ENCODE measurements at places on chromosomes 4 and X.

DNA sequence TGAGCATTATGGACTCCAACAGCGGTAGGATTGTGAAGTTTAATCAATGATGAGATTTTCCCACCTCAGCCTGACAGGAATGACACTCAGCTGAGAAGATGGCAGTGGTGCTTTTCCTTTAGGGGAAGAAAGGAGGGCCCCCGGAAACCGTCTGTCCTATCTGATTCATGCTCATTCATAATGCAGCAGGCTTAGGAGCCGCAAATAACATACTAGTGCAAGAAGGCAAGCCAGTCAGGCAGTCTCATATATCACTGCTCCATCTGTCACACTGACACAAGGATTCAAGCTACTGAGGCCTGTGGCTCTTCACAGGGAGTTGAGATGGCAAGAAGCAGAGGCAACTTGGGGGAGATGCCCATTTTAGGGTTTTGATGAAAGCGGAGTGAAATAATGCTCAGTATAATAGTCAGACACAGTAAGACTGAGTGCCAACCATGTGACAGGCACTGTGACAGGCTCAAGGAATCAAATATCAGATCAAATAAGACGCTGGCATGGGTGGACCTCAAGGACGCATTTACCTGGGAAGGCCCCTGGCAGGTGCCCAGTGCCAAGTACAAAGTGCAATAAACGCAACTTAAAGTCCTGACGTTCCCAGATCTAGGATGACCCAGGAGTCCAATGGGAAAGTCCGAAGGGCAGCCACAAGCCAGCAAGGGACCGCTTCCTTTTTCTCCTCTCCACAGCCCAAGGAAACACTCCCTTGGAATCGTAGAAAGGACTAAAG is 63.4 kb downstream of the FHDC1 start:
- no peak for DNase-seq

DNA sequence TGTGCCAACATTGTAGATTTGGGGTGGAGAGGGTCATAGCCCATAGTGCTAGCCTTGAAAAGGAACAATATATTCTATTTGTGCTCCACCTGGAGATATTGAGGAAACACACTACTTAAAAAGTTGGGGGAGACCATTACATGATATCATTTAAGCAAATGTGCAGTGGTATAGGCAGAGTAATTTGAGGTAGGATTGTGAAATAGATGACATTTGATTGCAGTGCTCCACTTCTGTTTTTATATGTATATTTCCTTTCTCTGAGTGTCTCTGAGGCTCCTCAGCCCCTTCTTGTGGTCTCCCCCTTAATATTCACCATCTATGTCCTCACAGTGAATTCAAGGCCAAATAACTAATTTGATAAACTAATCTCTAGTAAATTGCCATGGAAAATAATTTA is 85.6 kb upstream of the NMU start:
- no peak for DNase-seq

DNA sequence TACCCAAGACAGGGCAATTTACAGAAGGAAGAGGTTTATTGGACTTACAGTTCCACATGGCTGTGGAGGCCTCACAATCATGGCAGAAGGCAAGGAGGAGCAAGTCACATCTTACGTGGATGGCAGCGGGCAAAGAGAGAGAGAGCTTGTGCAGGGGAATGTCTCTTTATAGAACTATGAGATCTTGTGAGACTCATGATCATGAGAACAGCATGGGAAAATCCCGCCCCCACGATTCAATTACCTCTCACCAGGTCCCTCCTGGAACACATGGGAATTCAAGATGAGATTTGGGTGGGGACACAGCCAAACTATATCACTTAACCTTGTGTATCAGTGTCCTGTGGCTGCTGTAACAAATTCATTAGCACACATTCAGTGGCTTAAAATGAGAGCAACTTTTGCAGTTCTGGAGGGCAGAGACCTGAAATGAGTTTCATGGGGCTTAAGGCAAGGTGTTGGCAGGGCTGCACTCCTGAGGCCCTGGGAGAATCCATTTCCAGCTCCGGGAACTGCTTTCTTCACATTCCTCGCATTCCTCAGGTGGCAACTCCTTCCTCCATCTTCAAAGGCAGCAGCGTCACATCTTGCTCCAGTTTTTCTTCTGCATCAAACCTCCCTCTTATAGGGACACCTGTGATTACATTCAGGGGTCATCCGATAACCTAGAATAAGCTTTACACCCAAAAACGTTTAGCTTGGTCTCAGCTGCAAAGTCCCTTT is 22.3 kb upstream of the NSG1 start:
- DNase-seq, result no peak

DNA sequence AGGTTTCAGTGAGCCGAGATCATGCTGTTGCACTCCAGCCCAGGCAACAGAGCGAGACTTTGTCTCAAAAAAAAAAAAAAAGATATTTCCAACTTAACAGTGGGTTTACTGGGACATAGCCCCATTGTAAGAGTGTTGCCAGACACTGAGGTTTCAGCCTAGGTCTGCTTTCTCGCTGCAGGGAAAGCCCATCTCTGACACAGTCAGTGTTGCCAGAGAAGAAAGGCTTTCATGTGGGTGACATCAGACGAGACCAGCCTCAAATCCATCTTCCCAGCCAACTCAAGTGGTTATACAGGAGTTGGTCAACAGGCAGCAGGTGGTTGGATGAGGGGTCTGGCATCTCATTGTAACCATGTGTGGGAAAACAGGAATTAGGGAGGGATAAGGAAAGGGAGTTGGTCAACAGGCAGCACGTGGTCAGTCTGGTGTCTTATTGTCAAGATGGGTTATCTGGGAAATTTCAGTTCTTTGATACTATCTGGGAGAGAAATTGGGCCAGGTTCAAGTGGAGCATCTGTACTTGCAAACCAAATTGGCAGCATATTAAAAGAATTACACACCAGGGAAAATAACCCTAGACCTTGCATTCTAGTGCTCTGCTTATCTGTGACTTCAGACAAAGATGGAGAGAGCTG is 41.1 kb downstream of the NELFA start:
- DNase-seq, result no peak

- no peak for DNase-seq
Measured at GRCh38 chr4:187576751-187577150, 418.8 kb upstream of the ZFP42 start.

DNA sequence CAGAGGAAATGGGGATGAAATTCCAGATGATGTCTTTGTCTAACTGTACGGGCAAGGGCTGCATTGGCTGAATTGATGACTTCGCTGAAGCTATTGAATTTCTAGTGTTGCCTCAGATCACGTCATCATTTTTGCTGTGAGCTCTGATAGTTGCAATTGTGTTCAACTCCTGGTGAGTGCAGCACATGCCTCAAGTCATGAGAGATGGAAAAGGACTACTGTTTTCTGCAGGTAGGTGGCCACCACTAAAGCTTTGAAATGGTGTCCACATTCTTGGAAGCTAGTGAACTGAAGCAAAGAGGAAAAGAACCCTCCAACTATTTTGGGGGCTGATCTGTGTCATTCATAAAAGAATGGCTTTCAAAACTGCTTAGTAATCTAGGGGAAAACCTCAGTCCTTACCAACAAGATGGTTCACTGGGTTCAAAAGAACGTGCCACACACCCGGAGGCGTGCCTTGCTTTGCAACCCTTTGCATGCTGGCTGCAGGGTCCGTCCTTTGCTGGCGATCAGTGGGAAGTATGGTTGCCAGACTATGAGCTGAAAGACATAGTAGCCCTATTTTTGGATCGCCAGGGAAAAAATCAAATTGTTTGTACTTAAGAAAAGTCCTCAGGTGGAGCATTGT is 88.1 kb upstream of the STOX2 start:
- DNase-seq, result no peak

GRCh38 chr4:6332042-6332668 is 62.5 kb downstream of the WFS1 start:
- peak; percentile 25 for DNase-seq

DNA sequence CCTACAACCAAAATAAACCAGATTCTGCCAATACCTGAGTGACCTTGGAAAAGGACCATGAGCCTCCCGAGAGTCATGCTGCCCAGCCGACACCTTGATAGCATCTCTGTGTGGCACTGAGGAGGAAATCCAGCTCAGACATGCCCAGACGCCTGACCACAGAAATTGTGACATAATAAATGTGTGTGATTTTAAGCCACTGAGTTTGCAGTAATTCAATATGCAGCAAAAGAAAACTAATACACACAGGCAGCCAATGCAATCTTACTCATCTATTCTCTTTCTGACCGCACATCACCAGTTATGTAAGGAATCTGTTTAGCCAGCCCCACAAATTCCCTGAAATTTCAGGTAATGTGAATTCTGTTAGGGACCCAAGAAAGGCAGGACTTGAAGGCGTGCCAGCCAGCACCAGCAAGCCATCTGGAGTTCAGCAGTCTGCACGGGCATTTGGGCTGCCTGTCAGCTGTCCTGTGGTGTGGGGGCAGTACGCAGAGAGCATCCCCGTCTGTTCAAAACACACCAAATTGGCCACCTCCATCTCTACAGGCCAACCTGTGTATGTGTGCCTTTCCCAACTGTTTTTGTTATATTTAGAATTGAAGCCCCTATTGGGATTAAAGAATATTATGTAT is 176.4 kb downstream of the NLGN4X start:
- DNase-seq, result no peak

DNA sequence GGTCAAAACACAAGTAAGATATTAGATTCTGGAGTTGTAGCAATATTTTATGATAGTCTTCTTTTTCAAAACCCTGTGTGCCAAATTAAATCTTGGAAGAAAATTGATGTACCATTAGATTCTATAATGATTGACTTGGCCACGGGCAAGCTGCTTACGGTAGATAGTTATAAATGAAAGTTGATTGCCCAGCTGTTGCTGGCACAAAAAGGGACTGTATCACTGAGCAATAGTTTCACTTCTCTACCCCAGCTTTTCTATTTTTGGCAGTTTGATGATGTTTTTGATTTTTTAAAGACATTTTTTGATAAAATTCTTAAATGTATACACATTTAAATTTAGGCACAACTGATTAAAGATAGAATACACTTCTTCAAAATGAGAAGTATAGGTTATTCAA is 333.3 kb downstream of the TRAM1L1 start:
- no peak for DNase-seq

GRCh38 chr4:83378419-83378818 is 43.8 kb upstream of the HPSE start:
- DNase-seq, result no peak

- DNase-seq, result no peak
Measured at GRCh38 chr4:52915730-52916300, 53.7 kb downstream of the RASL11B start.

GRCh38 chr4:184163813-184164212 is 53.9 kb downstream of the ENPP6 start:
- DNase-seq, result peak; percentile 53

DNA sequence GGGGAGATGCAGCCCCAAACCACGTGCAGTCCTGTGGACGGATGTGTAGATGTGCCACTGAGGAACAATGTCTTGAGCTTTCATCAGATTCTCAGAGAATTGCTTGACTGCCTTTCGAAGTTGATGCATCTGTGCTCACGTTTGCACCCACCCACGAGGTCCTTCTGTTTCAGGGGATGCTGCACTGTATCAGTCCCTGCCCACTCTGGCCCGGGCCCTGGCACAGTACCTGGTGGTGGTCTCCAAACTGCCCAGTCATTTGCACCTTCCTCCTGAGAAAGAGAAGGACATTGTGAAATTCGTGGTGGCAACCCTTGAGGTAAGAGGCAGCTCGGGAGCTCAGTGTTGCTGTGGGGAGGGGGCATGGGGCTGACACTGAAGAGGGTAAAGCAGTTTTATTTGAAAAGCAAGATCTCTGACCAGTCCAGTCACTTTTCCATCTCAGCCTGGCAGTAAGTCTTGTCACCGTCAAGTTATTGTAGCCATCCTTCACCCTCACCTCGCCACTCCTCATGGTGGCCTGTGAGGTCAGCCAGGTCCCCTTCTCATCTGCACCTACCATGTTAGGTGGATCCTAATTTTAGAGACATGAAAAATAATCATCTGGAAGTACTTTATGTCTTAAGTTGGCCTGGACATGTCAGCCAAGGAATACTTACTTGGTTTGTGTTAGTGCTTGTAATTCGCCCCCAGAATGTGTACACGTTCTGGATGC is 36.4 kb upstream of the MSANTD1 start:
- no peak for DNase-seq

DNA sequence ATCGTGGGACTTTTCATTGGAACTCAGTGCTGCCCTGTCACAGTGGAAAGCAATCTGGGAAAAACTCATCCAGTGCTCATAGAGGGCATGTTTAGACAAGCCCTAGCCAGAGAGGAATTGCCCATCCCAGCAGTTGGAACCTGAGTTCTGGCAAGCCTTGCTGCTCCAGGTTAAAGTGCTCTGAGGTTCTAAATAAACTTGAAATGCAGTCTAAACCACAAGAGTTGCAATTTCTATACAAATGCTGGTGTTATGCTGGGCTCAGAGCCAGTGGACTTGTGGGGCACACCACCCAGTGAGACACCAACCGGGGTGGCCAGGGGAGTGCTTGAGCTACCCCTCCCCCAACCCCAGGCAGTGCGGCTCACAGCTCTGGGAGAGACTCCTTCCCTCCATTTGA is 142.8 kb upstream of the PPP1R2C start:
- DNase-seq, result peak; percentile 82

DNA sequence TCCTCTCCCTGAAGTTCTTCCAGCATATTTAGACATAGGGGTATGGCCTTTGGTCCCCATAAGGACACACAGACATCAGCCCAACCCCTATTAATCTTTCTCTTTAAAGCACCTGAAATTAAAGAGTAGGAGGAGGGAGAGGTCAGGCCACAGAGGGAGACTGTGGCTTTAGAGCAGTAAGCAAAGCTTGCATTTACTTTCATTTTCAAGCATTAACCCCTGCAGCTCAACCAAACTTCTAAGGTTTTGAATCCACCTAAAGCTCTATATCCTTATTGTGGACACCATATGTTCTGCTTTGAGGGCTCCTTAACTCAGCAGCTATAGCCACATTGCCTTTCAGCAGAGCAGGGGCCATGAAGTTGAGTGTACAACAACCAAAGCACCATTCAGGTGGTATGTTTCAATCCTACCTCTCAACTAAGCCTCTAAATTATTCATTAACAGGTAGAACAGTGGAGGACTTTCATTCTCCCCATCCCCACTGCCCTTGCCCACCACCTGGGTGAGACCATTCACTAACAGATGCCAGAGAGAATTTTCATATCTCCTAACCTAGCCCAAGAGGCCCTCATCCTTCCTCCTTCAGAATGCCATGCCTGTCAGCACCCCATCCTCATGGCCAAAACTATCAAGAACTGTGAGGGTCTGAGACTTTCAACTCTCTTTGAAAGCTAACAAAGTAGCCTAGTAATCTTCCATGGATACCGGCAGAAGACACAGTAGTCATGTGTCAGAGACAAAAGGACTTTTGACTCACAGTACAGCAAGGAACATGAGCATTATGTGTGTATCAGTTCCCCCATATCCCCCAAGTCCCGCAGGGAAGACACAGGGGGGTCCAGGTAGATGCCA is 20.8 kb downstream of the LIN54 start:
- DNase-seq, result peak; percentile 2

GRCh38 chrX:123171781-123172180 is 12.3 kb upstream of the GRIA3 start:
- DNase-seq, result peak; percentile 35

DNA sequence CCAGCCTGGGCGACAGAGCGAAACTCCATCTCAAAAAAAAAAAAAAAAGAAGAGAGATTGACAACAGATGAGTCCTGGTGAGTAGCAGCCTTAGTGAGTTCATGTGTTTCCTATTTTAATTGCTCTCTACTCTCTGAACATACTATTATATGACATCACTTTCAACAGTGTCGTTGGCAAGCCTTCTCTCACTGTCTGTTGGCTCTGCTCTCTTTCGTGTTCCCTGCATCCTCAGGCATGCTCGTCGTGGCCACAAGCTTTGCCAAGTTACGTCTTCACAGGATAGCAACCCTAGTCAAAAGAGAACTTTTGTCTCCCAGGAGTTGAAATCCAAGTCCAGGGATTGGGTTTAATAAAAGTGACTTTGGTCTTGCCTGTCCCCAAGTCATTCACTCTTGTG is 117.1 kb upstream of the EGFL6 start:
- DNase-seq, result no peak

Data from MCF 10A (cell line).